ENCODE measurements at places on chromosomes 13 and 19. TPM values are rescaled to one million over a fixed set of nuclear protein-coding genes. Genes with fewer than 3 reads are reported as not detected.

KLK4 gene
- not detected for total RNA-seq

GRCh38 chr19:1082165-1082927, 12.8 kb downstream of the POLR2E start:
- DNase-seq = peak; percentile 94

DNA sequence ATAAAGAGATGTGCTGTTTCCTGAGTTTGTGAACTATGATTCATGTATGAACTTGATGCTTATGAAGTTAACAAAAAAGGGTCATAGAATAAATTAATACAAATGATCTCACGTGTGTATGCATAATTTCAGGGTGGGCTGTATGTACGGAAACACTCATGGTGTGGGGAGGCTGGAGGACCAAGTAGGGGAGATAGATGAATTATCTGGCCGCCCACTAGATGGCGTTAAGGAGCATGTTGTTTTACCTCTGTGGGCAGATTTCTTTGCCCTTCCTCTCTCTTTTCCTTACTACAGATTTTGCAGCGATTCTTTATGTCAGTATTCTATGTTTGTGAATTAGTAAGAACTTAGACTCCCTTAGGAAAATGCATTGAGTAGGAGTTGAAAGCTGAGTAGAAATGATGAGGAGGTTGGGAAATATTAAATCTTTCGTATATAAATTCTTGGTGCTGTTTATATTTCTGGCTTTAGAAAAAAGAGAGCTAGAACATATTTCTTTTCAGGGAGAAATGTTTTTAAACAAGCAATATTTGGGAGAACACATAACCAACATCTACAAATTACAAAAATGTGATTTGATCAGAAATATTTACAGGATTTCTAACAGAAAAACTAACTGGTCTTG, 47.4 kb upstream of the TMTC4 start:
- DNase-seq = peak; percentile 76

MATK gene
- 37.6 TPM for total RNA-seq

DNA sequence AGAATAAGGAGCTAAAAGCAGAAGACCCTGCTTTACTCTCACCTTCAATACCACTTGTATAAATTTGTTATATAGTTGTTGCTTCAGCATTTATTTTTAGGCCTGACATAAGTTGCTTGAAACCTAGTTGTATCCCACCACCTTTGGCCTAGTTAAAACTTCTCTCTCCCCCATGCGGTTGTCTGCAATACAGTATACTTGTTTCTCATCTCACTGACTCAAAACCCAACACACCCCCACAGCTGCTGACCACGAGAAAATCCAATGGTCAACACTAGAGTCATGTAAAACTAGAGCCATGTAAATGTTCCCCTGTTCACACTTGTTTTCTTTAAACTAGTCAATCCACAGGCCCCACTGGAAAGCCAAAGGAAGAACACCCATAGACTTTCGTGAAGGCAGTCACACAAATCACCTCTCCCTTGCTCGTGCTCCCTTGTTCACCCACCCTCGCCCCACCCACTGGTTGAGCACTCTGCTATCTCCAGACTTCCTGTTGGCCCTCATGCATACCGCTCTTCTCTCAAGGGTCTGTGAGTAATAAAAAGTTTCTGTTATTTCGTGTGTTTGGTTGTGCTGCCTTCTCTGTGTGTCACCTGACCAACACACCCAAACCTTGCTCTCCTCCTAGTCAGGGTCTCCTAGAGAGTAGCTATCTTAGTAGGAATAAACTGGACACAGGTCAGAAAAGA, 12.9 kb upstream of the CCDC169 start:
- DNase-seq = peak; percentile 1

ITM2B gene
- 85.5 TPM for total RNA-seq

NLRP9 gene
- total RNA-seq = not detected

Data from activated CD8-positive, alpha-beta T cell treated with anti-CD3 and anti-CD28 coated beads for 36 hours (primary cell).